ENCODE measurements at places on chromosomes 4 and X.

GRCh38 chr4:48954314-48954713, 31.8 kb upstream of the CWH43 start:
- DNase-seq: no peak

DNA sequence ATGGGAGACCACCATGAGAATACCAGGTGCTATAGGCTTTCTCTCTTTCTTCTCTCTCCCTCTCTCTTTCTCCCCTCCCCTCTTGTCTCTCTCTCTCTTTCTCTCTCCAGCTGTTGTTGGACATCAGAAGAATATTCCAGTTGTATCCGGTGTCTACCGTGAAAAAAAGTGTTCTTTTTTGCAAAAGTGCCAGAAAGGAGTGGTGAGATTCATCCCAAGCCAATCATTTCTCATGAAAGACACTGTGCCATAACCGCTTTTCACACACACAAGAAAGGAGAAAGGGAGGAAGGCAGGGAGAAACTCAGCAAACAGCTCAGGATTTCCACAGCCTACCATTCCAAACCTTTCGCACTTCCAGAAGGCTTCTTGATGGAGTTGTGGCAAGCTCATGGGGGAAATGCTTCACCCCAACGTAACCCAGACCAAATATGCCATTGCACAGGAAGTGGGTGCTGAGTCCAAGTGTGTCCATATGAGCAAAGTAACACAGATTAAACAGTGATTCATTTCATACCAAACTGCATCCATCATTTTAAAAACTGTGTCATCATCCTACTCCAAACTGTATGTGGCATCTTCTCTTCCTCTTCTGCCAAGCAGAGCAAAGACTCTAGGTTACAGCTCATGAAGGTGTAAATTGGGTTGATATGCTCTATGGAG, 224.0 kb downstream of the APBB2 start:
- peak; percentile 59 for DNase-seq

GRCh38 chr4:154435895-154436294, 55.7 kb downstream of the DCHS2 start:
- DNase-seq: no peak

DNA sequence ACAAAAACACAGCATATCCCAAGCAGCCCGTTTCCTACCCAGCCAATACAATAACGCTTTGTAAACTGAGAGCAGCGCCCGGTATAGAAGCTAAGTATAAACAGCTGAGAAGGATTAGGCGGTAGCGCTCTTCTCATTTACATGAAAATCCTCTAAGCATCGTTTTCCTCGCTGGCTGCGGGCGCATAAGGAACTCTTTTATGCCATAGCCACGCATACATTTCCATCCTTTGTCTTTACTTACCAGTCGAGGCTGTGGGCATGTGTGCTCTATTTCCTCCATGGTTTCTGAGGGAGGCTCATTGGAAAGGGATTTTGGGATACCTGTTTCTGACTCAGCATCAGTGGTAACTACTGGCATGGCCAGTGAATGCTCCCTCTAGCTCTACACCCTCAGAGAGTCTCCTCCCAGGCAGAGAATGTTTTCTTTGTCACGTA, 383 bp downstream of the PCYT1B start:
- DNase-seq: no peak

DNA sequence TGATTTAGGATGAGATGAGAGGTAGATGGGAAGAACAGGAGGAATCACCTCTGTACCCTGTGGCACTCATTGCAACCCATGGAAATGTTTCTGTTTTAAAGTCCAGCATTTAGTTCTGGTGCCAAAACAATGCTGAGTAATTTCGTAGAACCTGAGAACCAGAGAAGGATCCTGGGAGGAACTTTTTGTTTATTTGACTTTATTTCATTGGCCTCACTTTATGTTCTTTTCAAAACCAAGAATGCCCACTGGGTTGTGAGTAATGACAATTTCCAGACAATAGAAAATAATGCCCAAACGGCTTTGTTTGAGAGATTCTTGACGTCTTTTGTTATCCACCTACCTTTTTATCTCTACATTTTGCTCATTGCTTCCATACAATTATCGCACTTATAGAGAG, 111.3 kb downstream of the SHROOM3 start:
- no peak for DNase-seq

- DNase-seq: no peak
Observed at GRCh38 chr4:94852616-94853015, 94.9 kb downstream of the BMPR1B start.

DNA sequence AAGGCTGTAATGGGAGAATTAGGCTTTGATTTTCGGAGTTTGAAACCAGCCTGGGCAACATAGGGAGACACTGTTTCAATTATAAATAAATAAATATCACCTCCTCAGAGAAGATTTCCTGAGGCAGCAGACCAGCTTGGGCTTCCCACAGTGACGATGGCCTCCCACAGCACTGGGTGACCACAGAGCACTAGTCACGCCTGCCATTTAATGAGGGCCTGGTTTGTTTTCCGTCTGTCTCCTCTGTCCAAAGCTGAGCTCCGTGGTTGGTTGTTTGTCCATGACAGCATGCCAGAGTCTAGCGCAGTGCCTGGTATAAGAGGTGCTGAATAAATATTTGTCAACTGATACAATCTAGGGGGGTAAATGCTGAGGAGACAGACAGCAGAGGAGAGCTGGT, 10.4 kb upstream of the PDGFRA start:
- no peak for DNase-seq

DNA sequence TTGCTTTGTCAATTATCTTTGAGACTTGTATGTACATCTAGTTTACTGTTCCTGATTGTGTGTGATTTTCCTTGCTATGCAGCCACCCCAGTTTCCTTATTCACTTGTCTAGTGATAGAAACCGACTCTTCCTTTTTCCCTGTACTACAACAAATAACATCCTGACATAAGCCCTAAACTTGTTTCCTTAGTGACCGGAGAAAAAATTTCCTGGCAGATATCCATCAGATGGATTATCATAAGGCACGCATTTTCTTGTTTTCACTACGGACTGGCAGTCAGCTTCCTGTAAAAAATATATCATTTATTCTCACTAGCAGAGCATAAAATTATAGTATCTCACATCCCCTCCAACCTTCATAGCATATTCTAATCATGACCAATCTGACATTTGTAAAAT, 410.7 kb downstream of the CENPC start:
- DNase-seq: no peak

DNA sequence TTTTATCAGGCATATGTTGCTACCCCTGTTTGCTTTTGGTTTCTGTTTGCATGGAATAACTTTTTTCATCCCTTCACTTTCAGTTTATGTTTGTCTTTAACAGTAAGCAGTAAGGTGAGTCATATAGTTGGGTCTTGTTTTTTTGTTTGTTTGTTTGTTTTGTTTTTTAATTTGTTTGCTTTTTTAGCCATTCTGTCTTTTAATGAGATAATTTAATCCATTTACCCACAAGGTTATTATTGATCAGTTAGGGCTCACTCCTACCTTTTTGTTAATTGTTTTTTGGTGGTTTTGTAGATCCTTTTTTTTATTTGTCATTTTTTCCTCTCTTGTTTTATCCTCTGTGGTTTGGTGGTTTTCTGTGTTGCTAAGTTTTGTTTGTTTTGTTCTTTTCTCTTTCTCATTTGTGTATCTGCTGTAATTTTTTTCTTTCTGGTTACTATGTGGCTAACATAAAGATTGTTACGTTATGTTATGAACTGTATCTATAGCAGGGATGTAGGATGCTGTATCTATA, 379.5 kb upstream of the MAD2L1 start:
- no peak for DNase-seq

DNA sequence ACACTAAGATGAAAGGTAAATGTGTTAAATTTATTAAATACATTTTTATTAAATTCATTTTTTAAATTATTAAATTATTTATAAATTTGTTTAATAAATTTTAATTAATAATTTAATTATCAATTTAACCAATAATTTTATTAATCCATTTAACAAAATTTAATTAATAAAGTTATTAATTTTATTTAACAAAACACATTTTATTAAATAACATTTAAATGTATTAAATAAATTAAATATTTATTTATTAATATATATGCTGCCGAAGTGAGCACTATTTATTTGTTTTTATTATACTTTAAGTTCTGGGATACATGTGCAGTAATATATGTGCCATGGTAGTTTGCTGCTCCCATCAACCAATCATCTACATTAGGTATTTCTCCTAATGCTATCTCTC, 719.5 kb downstream of the TRIML1 start:
- no peak for DNase-seq

DNA sequence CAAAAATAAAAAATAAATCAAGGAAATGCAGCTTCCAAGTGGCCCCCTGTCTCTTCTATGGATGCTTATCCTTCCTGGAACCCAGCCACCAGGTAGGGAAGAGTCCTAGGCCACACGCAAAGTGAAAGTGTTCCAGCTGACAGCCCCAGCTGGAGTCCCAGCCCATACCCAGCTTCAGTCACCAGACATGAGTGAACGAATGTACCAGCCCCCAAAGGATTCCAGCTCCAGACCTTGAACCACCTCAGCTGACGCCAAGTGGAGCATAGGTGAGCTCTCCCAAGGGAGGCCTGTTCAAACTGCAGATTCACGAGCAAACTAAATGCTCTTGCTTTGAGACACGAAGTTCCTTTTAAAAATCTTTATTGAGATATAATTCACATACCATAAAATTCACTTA, 62.0 kb downstream of the BCOR start:
- no peak for DNase-seq

DNA sequence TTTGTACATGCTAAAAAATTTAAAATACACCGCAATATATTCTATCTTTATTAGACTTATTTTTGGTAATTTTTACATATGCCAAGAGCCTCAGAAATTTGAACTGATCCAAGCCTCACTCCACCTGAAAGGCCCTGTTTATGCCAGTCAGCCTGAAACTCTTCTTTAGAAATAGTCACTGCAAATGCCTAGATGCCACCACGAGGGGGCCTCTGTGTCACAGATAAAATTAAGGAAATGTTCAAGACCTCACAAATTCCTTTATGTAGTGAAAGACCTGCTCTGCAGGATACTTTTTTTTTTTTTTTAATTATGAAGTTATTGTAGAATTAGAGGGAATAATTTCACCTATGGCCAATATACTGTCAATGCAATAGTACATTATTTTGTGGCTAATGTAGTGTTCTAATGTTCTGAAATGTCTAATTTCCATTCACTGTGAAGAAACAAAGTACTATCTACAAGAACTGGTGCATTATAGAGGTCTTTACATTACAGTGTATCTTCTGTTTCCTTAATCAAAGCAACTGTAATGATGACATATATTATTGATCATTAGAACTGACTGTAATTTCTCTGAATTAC, 69.8 kb downstream of the DTHD1 start:
- DNase-seq: peak; percentile 79

- DNase-seq: no peak
Observed at GRCh38 chrX:130245441-130245840, 23.3 kb downstream of the ZNF280C start.

DNA sequence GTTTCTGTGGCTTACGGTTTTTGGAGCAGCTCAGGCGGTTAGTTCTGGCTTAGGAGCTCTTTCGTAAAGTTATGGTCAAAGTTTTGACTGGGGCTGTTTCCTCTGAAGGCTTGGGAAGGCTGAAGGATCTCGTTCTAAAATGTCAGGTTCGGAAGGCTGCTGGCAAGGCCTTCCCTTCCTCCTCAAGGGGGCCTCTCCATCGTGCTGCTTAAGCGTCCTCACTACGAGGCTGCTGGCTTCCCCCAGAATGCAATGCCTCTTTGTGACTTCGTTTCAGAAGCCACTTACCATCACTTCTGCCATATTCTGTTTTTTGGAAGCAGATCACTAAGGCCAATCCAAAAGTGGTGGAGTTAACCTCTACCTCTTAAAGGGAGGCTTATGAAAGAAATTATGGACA, 1196.4 kb upstream of the TENM3 start:
- no peak for DNase-seq

All from inflammatory macrophage (primary cell).